HCT116 (cell line): ENCODE measurements at places on chromosomes 5 and 9. TPM values are rescaled to one million over a fixed set of nuclear protein-coding genes. Genes with fewer than 3 reads are reported as not detected.

The ANKRD34B gene
- total RNA-seq: not detected

DNA sequence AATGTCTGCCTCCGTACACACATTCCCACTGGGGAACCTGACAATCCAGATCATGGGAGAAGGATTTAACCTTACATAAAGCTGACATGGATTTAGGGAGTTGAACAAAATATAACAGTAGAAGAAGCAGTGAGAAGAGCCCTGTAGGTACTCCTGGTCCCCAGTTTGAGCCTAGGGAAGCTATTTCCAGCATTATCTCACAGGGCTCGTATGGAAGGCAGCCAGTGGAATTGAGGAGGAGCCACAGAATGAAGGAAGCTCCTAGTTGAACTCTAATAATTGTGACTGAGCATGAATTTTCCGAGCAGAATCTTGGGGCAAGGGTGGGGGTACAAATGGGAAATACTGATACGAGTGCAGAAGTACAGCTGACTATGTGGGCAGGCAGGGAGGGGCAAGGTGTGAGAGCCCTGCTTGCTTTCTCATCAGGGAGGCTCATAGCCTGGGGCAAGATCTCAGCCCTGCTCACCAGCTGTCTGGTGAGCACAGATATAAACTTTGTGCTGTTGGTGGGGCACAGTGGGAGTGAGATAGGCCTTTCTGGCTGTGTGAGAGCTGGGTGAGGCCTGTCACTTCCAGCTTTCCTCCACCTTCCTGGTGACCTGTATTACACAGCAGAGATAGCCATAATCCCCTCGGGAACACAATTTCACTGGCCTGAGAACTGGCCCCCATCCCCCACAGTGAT is 290.7 kb upstream of the IL12B start:
- no peak for DNase-seq
- H3K4me3 ChIP-seq: no peak overlapping the region
- no peak overlapping the region for H3K27ac ChIP-seq
- H3K4me1 ChIP-seq: peaks cover 7% of the 10 kb centered on the region
- H3K36me3 ChIP-seq: no peaks in the 10 kb centered on the region

DNA sequence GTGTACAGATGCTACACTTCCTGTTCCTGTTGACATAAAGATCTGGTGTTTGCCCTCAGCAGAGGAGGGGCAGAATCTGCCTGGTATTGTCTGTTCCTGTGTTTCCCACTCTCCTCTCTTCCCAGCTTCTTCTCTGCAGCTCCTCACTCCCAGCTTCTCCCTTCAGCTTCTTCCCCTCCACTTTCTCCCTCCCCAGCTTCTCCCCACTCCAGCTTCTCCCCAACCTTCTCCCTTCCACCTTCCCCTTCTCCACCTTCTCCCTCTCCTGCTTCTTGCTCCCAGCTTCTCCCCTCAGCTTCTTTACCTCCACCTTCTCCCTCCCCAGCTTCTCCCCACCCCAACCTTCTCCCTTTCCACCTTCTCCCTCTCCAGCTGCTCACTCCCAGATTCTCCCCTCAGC is 148.9 kb upstream of the IRX2 start:
- H3K27me3 ChIP-seq: no peaks in the 10 kb centered on the region
- no peak overlapping the region for H3K4me3 ChIP-seq
- no peak overlapping the region for H3K27ac ChIP-seq
- no peak for DNase-seq

The LHX3 gene
- not detected for total RNA-seq

GRCh38 chr5:170534177-170534576 is 30.4 kb downstream of the KCNIP1 start:
- no peaks in the 10 kb centered on the region; the same call in 1 of the 2 replicates for H3K4me1 ChIP-seq
- H3K4me3 ChIP-seq: no peak overlapping the region
- DNase-seq: no peak
- no peaks in the 10 kb centered on the region for H3K36me3 ChIP-seq
- H3K27me3 ChIP-seq: peaks cover 10% of the 10 kb centered on the region; the same call in 1 of the 2 replicates
- no peak overlapping the region for H3K27ac ChIP-seq
